ENCODE measurements at places on chromosomes 7 and 10.

- no peak for DNase-seq
Measured at GRCh38 chr7:111735661-111736551, 173.6 kb upstream of the IMMP2L start.

- DNase-seq: no peak
Measured at GRCh38 chr7:103630318-103630717, 184.3 kb upstream of the SLC26A5 start.

- DNase-seq: no peak
Measured at GRCh38 chr10:65196111-65196510, 1674.9 kb downstream of the REEP3 start.

GRCh38 chr7:126803060-126803665 lies 449.6 kb downstream of the GRM8 start:
- DNase-seq: no peak

DNA sequence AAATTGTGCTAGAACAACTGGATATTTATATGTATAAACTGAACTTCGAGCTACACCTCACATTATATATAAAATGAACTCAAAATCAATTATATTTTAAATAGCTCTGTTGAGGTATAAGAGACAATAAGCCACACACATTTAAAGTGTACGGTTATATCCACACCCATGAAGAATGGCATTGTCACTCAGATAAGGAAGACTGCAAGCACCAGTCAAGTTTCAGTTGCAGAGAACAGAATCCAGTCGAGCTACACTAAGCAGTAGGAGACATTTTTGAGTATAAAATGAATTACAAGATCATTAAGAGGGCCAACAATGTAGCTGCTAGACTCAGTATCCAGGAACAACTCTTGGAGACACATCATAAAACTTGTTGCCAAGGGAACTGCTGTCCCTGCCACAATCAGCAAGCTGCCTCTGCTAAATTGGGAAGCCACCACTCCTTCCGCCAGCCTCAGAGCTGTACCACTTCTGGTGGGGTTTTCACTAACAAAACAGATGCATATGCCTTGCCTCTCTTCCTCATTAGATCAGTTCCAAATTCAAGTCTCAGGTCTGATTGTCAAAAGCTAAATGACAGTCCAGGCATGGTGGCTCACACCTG lies 19.6 kb upstream of the GPNMB start:
- DNase-seq: no peak

DNA sequence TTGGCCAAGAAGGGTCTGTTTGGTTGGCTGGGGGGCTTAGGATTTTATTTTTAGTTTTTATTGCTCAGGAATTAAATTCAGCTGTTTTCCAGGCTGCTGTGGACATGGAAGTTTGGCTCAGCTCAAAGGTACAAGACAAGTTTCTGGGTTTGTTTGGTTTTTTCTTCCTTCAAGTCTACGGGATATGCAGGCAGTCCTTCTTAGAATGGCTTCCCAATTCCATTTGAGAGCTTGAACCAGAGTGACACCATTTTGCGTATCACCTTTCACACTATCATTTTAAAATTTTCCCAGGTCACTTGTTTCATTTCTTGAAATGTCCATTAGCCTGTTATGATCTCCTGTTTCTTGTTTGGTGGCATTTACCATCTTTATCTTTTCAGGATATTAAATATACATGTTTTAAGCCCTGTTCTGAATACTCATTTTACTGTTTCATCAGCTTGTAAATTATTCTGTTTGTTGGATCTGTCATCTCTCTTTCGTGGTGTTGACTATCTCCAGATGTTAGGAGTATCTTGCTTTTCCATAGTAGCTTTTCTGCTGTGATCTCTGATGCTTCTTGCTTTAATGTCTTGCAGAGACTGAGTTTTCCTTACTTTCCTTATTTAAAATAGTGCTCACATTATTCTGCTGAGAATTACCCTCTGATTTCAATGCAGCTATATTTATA lies 9.4 kb upstream of the TMEM168 start:
- DNase-seq: no peak

- no peak for DNase-seq
Measured at GRCh38 chr7:77576856-77577255, 39.8 kb downstream of the PTPN12 start.

GRCh38 chr10:124942317-124943169 lies 620 bp downstream of the ZRANB1 start:
- DNase-seq: no peak

- DNase-seq: no peak
Measured at GRCh38 chr10:86480571-86480970, 41.0 kb downstream of the WAPL start.

DNA sequence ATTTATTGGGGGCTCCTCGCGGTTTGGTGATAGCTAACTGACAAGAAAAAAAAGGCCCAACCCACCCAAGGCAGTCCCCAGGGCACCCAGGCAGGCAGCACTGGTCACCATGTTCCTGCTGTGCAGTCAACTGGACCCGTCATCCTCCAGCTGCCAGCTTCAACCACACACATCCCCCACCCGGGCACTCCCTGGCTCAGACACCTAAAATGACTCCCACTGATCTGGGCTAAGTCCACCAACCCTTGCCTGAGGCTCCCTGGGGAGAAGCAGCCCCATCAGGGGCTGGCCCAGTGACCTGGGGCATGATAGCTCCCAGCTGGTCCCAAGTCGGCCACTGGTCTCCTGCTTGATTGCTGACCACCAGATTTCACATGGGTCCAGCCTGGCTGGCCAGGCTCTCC lies 161.8 kb downstream of the NRF1 start:
- no peak for DNase-seq

DNA sequence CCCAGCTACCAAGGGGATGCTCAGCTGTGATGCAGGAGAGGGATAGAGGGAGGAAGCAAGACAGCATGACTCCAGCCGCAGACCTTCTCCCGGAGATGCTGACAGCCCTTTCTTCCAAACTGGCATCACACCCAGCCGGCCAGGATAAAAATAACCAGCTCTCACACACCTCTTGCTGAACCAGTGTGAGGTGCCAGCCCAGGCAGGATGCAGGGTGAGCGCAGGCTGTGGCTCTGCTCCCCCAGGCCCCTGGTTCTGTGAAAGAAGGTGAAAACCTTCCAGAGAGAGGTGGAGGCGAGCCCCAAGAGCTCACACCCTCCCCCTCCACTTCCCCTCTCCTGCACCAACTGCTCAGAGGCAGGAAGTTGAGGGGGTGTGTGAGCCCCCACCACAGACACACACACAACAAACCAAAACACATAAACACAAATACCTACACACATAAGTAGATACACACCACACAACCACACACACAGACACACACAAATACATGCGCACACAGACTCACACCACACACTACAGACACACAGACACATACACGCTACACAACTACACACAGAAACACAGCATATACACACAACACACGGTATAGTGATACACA lies 4.0 kb downstream of the GPR15LG start:
- no peak for DNase-seq

DNA sequence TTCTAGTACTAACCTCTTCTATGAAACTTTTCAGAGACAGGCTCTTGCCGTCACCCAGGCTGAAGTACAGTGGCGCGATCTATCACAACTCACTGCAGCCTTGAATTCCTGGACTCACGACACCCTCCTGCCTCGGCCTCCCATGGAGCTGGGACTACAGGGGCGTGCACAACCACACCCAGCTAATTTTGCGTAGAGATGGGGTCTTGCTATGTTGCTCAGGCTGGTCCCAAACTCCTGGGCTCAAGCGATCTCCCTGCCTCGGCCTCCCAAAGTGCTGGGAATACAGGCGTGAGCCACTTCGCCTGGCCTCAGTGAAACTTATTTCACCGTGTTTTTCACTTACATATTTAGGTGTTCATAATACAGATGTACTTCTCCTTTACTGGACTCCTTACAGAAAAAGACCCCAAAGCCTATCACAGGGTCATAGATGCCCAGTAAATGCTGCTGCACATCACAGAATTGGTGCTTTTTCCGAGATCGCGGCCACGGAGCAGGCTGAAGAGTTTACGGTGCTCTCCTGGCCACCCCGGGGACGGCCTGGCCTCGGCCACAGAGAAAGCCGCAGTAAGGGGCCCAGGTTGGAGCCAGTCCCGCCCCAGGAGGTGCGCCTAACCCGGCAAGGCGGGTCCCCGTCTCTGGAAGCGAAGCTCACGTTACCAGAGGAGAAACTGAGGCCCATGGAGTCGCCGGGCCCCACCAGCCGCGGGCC lies 595 bp downstream of the TBL2 start:
- DNase-seq: no peak

- DNase-seq: no peak
Measured at GRCh38 chr7:29332875-29333855, 138.6 kb downstream of the CHN2 start.

DNA sequence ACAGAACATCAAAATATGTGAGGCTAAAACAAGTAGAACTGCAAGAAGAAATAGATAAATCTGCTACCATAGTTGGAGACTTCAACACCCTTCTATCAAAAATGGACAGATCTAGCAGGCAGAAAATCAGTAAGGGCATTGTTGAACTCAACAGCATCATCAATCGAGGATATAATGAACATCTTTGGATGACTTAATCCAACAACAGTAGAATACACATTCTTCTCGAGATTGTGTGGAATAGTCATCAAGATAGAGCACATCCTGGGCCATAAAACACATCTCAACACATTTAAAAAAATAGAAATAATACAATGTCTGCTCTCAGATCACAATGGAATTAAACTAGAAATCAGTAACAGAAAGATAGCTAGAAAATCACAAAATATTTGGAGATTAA lies 9.9 kb downstream of the IGFBP1 start:
- DNase-seq: no peak
